ENCODE measurements at places on chromosomes 5 and 9.

DNA sequence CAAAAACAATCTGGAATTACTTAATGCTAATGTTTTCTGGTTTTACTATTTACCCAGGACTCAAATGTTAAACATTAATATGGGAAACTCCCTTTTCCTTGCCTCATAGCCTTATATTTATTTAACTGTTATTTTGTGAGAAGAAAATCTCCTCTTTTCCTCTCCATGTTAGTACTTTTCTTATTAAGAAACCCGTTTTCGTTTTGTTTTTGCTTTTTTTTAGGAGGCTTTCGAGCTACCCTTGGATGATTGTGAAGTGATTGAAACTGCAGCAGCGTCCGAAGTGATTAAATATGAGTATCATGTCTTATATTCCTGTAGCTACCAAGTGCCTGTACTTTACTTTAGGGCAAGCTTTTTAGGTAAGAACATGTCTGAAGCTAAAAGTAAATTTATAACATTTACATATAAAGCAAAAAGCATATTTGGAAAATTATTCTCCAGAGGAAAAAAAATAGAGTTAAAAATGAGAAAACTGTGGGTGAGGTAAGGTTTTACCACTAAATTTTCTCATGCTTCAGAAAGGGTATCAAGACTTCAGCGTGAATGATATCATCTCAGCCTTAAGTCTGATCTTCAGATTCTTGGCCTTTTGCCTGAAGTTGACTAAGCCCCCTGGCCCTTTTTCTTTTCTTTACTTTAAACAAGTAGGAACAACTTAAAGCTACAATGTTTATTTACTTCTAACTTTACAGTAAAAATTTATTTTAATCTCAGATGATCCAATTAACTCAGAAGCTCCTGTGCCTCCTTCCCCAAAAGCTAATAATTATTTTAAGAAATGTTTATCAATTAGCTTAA is 113.8 kb downstream of the RPS23 start:
- DNase-seq: no peak

GRCh38 chr9:20898885-20899554 is 132.4 kb downstream of the HACD4 start:
- no peak for DNase-seq

- no peak for DNase-seq
Observed at GRCh38 chr5:33824516-33825195, 67.1 kb downstream of the ADAMTS12 start.

GRCh38 chr5:35316611-35317274 is 86.5 kb upstream of the PRLR start:
- no peak for DNase-seq

DNA sequence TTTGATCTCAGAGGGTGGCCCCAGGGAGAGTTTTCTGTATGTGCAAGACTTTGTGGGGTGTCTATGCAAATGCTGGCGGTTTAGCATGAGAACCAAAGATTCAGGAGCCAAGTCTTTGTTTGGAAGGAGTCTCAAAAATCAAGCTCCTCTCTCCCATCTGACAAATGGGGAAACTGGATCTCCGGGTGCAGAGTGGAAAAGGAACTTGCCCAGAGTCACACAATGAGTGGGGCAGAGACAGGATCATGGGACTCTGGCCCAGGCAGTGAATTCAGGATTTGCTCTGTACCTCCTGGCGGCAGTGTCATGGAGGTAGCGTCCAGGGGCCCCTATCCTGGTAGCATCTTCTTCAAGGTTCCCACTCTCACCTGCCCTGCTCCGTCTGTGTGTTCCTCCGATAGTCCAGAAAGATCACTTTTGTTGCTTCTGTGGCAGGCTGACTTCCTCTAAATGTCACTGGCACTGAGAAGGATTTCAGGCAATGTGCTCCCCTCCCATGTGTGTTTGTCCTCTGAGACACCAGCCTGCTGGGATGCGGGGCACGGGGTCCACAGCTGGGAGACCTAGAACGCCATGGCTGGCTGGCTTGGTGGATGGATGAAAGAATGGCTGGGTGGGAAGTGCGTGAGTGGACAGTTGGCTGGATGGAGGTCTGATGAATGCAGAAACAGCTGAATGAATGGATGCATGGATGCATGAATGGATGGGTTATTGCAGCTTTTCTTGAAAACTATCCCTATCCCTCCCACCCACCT is 3.6 kb downstream of the CCL19 start:
- DNase-seq: no peak

Measured in NCI-H2029 treated with DMSO at 0.1 percent for 48 hours (cell line).